Activated CD8-positive, alpha-beta memory T cell treated with anti-CD3 and anti-CD28 coated beads for 4 hours (primary cell): ENCODE measurements at places on chromosomes 13 and 19.
A peak's percentile ranks its signal among the peaks of the same experiment; 100 is the strongest.

DNA sequence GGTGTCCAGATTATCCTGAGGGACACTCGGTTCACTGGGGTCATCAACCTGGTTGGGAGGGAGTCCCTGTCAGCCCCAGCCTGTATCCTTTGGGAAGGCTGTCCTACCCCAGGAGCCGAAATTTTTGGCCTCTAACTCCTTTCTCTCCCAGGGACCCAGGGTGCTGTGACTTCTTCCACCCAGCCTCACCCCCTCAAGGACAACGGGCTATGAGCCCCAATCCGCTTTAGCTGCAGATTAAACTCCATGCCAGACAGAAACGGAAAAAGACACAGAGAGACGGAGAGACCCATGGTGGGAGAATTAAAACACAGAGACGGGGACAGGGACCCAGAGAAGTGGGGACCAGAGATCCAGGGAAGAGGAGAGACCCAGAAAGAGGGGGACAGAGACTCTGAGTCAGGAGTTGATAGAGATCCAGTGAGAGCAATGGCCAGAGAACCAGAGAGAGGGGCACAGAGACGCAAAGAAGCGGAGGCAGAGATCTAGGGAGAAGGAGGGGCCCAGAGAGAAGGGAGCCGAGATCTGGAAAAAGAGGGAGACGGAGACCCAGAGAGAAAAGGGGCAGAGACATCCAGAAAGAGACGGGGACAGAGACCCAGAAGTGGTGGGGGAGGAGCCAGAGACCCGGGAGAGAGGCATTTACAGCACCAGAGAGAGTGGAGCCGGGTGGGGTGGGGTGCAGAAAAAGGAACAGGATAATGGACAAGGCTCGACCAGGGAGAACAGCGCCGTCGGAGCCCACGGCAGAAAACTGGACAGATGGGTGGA is 703 bp downstream of the SLC17A7 start:
- DNase-seq, result no peak

- DNase-seq, result no peak
These were observed 818 bp upstream of the SLITRK1 start for GRCh38 chr13:83883061-83883523.

GRCh38 chr13:51818781-51819511 is 15.0 kb upstream of the DHRS12 start:
- no peak for DNase-seq

- no peak for DNase-seq
These were observed 586.8 kb upstream of the MIR17HG start for GRCh38 chr13:90760639-90761038.

DNA sequence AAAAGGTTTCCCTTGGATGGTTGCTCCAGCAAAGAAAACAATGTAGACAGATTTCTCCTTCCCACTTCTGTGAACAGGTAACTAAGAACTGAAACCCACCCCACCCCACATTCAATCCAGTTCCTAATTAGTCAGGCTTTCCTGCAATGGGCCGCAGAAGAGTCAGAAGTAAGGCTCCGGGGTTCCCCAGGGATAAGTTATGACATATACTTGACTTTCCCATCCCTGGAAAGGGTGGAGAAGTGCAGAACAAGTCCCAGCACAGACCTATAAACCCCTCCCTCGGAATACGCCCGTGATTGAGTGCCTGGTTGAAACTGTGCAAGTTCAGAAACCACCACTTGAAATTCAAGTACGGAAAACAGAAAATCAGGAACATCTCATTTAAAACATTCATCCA is 24.9 kb downstream of the RCBTB2 start:
- DNase-seq, result no peak

DNA sequence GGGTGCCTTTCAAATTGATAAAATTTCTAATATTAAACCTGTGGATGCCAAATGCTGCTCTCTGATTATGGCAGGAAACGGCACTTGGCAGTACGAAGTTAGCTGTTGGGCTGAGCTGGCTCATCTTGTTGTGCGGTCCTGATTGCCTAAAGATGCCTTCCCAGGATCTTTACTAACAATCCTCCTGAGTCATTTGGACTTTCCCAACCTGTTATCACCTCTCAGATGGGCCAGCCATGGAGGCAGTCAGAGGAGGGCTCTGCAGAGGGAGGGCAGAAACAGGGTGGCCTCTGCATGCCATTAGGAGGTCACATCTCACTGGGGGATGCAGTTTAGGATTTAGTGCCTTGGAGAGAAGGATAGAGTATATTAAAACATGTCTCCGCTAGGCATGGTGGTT is 27.3 kb downstream of the ALOX5AP start:
- no peak for DNase-seq

GRCh38 chr13:50484472-50485113 is 358.9 kb downstream of the DLEU7 start:
- no peak for DNase-seq

GRCh38 chr13:24119626-24120508 is 40.7 kb upstream of the SPATA13 start:
- no peak for DNase-seq

GRCh38 chr13:114151565-114152284 is 19.3 kb upstream of the RASA3 start:
- DNase-seq, result no peak

GRCh38 chr19:14795078-14795721 is 16.8 kb upstream of the ADGRE2 start:
- DNase-seq, result no peak

- DNase-seq, result no peak
These were observed 159.1 kb upstream of the KL start for GRCh38 chr13:32857077-32857476.

DNA sequence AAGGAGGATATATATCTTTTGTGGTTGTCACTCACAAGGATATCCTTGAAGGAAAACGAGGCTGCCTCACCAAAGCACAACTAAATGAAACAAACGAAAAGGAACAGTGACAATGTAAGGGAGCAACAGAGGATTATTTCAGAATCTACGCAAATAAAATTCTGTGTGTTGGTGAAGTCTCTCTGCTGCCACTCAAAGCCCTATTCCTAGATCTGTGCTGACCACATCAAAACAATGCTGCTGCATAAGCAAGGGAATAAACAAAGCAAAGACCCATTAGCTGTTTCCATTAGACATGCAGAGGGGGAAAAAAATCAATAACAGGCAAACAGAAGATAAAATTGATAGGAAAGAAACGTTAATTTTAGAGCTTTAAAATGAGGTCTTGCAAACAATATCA is 204.4 kb downstream of the MZT1 start:
- no peak for DNase-seq

DNA sequence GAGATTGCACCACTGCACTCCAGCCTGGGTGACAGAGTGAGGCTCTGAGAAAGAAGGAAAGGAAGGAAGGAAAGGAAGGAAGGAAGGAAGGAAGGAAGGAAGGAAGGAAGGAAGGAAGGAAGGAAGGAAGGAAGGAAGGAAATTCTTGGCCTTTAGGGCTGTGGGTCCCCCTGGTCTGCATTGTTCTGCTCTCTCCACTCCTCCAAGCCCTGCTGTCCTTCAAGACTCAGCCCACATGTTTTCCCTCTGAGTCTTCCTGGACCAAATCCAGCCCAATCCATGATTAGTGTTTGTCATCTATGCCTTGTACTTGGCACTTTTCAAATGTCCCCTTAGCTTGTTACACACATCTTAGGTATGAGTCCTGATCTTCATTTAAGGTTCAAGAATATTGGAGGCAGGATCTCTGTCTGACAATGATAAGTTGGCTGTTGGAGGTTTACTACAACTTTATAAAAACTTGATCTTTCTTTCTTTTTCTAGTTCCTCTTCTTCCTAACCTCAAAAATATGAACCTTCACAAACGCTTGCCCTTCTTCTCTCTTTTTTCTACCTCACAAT is 48.8 kb upstream of the INTS6 start:
- no peak for DNase-seq

DNA sequence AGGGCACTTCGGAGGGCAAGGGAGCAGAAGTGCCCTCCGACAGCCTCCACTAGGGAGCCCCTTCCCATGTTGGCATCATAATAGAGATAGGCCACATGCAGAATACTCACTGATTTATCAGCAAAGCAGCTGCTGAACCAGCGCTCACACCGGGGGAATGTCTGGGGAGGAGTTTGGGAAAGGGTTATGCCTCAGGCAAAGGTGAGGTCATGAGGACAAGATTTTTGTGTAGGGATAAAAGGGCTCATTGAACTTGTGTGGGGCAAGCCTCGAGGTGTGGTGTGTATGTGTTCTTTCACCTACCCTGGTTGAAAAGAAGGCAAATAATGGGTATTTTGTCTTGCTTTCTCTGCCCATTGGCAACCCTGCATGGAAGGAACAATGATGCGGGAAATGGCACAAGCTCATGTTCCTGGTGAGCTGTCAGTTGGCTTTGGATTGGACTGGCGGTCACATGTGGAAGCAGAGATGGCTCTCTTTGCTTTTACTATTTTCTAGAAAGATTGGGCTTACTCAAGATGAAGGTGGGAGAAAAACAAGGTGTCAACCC is 39.1 kb upstream of the SLC7A9 start:
- no peak for DNase-seq

DNA sequence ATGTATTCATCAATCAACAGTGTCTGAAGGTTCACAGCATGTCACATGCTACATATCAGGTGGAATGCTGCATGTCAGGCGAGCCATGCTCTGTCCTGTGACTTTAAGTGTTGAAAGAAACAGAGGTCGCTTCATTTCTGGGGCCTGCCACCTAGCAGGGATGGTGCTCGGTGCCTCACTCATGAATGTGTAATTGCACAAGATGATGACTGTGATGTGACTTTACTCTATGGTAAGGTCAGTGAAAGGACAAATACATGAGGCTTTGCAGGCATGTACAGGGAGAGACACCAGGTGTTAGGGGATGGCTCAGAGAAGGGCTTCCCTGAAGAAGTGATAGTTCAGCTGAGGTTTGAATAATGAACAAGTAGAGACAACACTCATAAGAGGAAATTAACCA is 66.7 kb downstream of the FRY start:
- DNase-seq, result no peak

DNA sequence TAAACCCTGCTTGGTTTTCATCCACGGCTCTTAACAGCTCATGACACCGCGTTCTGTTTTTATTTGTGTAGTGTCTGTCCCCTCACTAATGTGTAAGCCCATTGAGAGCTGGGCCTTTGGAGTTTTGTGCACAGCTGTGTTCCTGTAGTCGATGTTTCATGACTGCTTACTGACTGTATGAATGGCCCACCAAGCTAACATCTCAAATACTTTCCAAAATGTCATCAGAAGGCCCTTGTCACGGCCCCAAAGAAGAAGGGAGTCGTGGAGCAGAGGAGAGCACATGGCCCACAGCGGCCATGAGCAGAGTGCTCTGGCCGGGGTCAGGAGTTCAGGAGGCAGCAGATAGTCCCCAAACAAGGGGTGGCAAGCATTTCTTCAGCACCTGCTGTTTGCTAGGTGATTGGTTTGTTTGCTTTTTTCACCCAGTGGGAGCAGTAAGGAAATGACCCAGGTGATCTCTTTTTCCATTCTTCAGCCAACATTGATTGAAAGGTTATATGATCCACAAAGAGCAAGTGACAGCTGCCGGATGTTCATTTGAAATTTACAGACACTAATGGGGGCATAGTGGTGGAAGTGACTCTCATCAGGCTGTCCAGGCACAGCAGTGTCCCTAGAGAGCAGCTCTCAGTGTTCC is 315.2 kb downstream of the ATP8A2 start:
- no peak for DNase-seq

- DNase-seq, result no peak
These were observed at the start of gene TMEM86B for GRCh38 chr19:55228403-55229031. Gene TMEM86B, minus strand, starts transcription at chr19:55228763. Its CDS starts 22 bp downstream, at chr19:55228741.

DNA sequence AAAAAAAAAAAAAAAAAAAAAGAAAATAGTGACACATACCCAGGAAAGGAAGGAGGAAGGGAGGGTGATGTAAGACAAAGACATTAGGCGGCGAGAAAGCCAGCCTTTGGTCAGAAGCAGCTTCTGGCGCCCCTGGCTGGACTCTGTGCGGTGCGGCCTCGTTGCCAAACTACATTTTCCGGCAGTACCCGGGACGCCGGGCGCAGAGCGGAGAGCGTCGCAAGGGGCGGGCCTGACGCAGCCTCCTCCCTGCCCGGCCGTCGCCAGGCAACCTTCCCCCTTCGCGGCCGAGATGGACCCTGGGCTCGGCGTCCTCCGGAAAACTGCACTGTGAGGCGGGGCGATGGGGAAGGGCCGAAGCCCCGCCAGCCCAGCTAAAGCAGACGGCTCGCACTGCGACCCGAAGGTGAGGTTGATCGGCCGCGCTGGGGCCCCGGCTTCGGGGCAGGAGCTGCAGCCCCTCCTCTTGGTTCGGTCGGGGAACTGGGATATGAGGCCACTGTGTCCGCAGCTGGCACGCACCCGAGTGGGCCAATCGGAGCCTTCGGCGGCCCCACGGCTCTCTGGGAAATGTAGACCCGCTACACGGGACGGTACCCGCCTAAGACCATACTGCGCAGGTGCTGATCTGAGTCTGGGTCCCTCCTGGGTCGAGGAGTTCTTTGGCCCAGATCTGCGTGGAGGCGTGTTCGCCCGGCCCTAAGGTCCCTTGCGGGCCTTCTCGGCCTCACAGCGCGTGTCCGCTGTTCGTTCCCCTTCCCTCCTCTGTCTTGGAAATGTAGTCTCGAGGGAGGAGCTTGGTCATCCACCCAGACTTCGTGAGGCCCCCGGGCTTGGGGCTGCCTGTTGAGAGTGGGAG is 2.3 kb upstream of the MZF1 start:
- DNase-seq, result peak; percentile 60

- DNase-seq, result no peak
These were observed 4.4 kb downstream of the ATP12A start for GRCh38 chr13:24684600-24684998.

DNA sequence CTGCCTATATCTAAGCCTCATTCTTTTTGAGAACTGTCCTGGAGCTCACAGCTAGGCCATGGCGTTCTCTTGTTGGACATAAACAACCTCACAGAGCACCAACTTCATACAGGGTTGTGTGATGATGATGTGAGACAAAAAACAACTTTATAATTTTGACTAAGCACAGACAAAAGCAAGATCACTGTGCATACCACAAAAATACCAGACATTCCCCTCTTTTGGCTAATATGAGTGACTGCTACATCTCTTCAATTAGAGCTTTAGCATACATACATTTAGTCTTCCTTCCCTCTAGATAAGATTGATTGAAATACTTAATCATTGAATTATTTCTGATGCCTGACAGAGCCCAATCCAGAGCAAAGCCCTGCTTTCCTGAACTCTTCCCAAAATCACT is 8.3 kb downstream of the MAB21L1 start:
- no peak for DNase-seq
